ENCODE measurements at places on chromosomes 16 and 17.

- H3K27ac ChIP-seq, result no peak overlapping the region
- no peak overlapping the region for H3K4me3 ChIP-seq
- H3K27me3 ChIP-seq, result peaks cover 56% of the 10 kb centered on the region
- peaks cover 9% of the 10 kb centered on the region for H3K4me1 ChIP-seq
These were observed 172.0 kb upstream of the RPL38 start for GRCh38 chr17:74031316-74032090.

DNA sequence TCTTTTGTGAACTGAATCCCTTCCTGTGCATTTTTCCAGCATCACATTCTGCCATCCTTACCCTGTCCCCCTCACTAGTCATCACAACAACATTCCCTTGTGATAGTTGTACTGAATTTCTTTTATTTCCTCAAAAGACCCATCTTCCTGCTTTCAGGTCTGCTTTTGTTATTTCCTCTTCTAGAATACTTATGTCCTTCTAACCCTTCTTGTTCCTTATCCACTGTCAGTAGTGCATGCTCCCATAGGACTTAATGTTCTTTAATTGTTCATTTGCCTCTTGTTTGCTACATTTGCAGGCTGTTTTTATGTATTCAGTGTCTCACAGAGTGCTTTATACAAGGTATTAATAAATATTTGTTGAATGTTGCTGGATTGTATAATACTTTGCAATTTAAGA, 73.0 kb downstream of the BCAS3 start:
- peaks cover 18% of the 10 kb centered on the region for H3K4me1 ChIP-seq
- H3K27ac ChIP-seq, result no peak overlapping the region
- H3K27me3 ChIP-seq, result no peaks in the 10 kb centered on the region
- DNase-seq, result no peak
- H3K4me3 ChIP-seq, result no peak overlapping the region

DNA sequence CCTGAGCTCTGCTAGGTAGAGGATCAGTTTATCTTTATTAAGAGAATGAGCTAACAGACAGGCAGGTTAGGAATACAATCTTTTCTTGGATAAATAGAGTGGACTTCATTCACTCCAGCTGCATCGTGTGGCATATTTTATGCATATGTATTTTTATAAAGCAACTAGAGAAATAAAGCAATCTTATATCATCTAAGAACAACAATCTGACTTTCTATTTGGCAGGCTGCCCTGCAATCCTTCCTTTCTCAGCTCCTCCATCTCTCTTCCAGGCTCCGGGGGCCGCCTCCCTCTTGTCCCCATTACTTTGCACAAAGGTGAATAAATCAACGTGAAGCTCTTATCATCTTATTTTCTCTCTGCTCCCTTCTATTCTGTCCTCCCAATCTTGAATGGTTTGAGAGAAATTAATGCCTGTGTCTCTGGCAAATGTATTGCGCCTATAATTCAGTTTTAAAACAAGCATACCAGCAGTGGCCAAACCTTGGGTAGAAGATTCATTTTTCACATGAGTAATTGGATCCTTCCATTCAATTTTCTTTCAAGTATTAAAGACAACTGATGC, 64.5 kb downstream of the HS3ST3A1 start:
- H3K4me3 ChIP-seq, result no peak overlapping the region
- peak overlapping the region; percentile 69 for H3K27ac ChIP-seq
- peaks cover 54% of the 10 kb centered on the region for H3K4me1 ChIP-seq
- peaks cover 10% of the 10 kb centered on the region for H3K36me3 ChIP-seq

GRCh38 chr16:71610447-71610846, 15.5 kb upstream of the MARVELD3 start:
- peaks cover 16% of the 10 kb centered on the region for H3K27me3 ChIP-seq
- no peaks in the 10 kb centered on the region for H3K36me3 ChIP-seq
- no peak overlapping the region for H3K27ac ChIP-seq
- no peaks in the 10 kb centered on the region for H3K4me1 ChIP-seq

DNA sequence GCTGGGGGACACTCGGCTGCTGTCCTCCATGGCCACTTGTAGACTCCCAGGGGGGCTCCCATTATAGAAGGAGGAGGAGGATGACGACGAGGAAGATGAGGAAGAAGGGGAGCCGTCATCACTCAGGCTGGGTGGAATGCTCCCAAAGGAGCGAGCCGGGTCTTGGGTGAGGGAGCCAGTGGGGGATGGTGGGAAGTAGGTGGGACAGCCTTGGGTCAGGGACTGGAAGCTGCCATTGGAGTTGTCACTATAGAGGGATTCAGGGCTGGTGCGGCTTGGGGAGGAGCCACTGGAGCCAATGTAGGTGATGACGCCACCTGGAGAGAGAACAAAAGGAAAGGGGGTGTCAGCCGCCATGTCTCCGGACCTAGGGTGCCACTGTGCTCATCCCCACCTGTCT, 3.3 kb downstream of the NR1D1 start:
- no peak overlapping the region for H3K27ac ChIP-seq
- H3K4me1 ChIP-seq, result peaks cover 30% of the 10 kb centered on the region
- no peaks in the 10 kb centered on the region for H3K27me3 ChIP-seq
- DNase-seq, result no peak

DNA sequence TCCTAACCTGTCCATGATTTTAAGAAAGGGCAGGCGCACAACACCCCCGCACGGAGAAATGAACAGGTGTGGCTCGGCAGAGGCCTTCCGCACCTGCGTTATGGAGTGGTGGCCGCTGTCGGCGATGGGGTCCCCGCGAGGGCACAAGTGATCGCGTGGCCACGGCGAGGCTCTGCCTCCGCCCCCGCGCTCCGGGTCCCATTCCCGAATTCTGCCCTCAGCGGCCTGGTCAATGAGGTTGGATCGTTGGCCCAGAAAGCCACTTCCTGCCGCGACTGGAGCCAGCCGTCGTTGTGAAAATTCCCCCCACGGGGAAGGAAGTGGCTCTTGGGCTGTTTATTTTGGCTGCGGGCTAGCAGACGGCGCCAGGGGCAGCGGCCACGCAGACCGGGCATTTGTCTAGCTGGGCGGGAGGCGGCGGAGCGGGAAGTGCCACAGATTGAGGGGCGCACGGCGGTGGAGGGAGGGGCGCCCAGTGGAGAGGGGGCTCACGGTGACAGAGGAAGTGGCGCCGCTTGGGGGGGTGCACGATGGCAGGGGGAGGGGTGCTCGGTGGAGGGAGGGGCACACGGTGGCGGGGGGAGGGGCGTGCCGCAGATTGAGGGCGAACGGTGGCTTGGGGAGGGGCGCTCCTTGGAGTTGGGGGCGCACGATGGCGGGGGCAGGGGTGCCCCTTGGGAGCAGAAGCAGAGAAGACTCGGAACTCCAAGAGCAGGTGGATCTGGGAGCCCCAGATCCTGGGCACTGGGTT, 25.0 kb downstream of the MRC2 start:
- peak overlapping the region; percentile 79 for H3K4me3 ChIP-seq
- no peaks in the 10 kb centered on the region for H3K36me3 ChIP-seq
- no peaks in the 10 kb centered on the region for H3K27me3 ChIP-seq
- DNase-seq, result no peak
- H3K27ac ChIP-seq, result peak overlapping the region; percentile 90

GRCh38 chr16:46689365-46690280, at the start of gene ORC6:
Gene ORC6 (plus strand): TSS chr16:46689659. CDS start chr16:46689706, 47 bp downstream.
- peaks cover 24% of the 10 kb centered on the region for H3K4me1 ChIP-seq
- H3K27me3 ChIP-seq, result no peaks in the 10 kb centered on the region
- H3K27ac ChIP-seq, result no peak within 1 kb of the TSS
- peaks cover 4% of the 10 kb centered on the region for H3K36me3 ChIP-seq
- H3K4me3 ChIP-seq, result no peak within 1 kb of the TSS
- DNase-seq, result peak; percentile 99

GRCh38 chr17:63819131-63819530, 8.1 kb upstream of the PSMC5 start:
- no peak for DNase-seq
- no peaks in the 10 kb centered on the region for H3K27me3 ChIP-seq
- H3K27ac ChIP-seq, result no peak overlapping the region
- H3K4me3 ChIP-seq, result no peak overlapping the region

GRCh38 chr16:86925067-86925791, 346.9 kb downstream of the FOXL1 start:
- peaks cover 3% of the 10 kb centered on the region for H3K36me3 ChIP-seq
- peak overlapping the region; percentile 61 for H3K27ac ChIP-seq
- DNase-seq, result no peak
- peaks cover 57% of the 10 kb centered on the region for H3K4me1 ChIP-seq
- H3K4me3 ChIP-seq, result no peak overlapping the region

DNA sequence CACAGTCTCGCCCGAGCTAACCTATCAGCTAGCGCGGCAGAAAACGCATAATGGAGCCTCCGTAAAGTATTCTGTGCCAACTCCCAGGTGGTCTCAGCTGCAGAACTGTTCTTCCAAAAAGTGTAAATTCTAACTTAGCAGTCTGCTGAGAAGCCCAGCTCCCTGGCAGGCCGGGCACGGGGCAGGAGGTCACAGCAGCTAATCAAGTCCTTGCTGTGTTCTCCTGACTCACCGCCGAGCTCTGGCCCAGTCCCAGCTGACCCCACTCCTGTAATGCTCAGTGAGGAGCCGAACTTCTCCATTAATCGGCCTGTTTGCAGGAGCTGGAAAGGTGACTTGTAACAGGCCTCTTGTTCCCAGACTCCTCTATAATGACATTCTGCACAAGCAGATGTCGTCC, 193.3 kb downstream of the IRX3 start:
- DNase-seq, result no peak
- no peak overlapping the region for H3K27ac ChIP-seq
- H3K27me3 ChIP-seq, result no peaks in the 10 kb centered on the region
- peaks cover 17% of the 10 kb centered on the region for H3K36me3 ChIP-seq
- H3K4me1 ChIP-seq, result peaks cover 9% of the 10 kb centered on the region
- H3K4me3 ChIP-seq, result no peak overlapping the region

DNA sequence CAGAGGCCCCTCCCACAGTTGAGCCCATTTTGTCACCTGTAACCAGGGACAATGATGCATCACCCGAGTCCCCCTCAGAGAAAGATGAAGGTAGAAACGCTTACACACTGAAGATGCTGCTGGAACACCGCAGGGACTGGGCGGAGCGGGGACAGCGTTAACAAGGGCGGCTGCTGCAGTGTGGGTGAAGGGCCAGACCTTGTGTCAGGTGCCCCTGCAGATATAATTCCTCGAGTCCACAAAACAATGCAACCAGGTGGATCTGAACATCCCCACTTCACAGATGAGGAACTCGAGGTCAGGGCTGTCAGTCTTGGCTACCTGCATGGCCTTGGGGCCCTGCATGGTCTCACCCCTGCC, 6.3 kb upstream of the MAPK7 start:
- no peaks in the 10 kb centered on the region for H3K36me3 ChIP-seq
- no peak overlapping the region for H3K27ac ChIP-seq
- DNase-seq, result no peak
- no peak overlapping the region for H3K4me3 ChIP-seq

DNA sequence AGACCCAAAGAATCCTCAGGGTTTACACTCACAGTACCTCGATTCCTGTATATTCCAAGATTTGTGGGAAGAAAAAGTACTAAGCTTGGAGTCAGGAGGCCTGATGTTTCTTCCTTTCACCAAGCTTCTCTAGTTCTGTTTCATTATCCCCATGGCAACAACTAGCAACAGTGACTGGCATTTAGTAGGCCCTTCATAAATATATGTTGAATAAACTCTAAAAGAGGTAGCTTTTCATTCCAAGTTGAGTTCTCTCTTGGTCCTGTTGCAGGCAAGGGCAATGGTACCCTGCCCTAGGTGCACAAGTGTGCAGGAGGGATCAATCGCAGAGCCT, 527 bp upstream of the UBE2Z start:
- H3K4me3 ChIP-seq, result peak overlapping the region; percentile 81
- H3K4me1 ChIP-seq, result peaks cover 33% of the 10 kb centered on the region
- H3K27ac ChIP-seq, result peak overlapping the region; percentile 97
- H3K36me3 ChIP-seq, result peaks cover 6% of the 10 kb centered on the region
- DNase-seq, result no peak

- no peak overlapping the region for H3K4me3 ChIP-seq
- no peaks in the 10 kb centered on the region for H3K27me3 ChIP-seq
- H3K4me1 ChIP-seq, result peaks cover 34% of the 10 kb centered on the region
- H3K27ac ChIP-seq, result peak overlapping the region; percentile 78
- no peak for DNase-seq
These were observed 40.2 kb downstream of the SMG6 start for GRCh38 chr17:2263183-2264066.

- no peak overlapping the region for H3K4me3 ChIP-seq
- peaks cover 10% of the 10 kb centered on the region for H3K4me1 ChIP-seq
- no peaks in the 10 kb centered on the region for H3K36me3 ChIP-seq
These were observed 80.2 kb upstream of the SMURF2 start for GRCh38 chr17:64742326-64742725.

DNA sequence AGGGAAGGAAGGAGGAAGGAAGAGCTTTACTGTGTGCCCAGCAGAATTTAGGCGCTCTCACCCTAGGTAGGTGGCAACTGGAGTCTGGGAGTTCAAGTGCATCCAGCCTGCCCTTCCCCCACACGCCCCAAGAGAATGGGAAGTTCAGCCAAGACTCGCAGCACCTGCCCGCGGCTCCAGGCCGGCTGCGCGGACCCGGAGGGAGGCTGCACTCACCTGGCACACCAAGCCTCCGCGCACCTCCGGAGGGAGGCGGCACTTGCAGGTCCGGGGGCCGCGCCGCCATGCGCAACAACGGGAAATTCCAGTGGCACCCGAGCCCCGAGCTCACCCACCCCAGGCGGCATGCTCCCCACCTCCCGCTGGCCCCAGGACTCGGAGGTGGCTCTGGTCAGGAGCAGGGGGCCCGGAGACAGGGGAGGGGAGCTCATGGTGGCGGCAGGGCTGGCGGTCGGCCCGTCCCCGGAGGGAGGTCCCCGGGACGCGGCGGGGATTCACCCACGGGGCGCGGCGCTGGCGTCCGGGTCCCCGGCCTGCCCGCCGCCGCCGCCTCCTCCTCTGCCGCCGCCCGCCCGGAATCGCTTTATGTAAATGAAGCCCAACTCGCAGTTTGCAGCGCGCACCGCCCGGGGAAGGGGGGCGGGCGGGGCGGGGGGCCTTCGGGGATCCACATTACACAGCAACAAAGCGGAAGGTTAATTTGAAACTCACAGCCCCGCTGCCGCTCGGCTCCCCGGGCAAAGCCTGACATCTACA, at the start of gene ZFHX3:
Gene ZFHX3, minus strand, starts transcription at position 593 of the 756 bp plus-strand sequence. CDS start 87,983 bp downstream, outside the sequence.
- no peaks in the 10 kb centered on the region for H3K27me3 ChIP-seq
- no peaks in the 10 kb centered on the region for H3K36me3 ChIP-seq
- H3K27ac ChIP-seq, result peak within 1 kb of the TSS; percentile 95
- no peak for DNase-seq
- H3K4me1 ChIP-seq, result peaks cover 56% of the 10 kb centered on the region

- peaks cover 7% of the 10 kb centered on the region for H3K4me1 ChIP-seq
- no peaks in the 10 kb centered on the region for H3K27me3 ChIP-seq
- DNase-seq, result no peak
These were observed 8.8 kb downstream of the CDC27 start for GRCh38 chr17:47180337-47180736.

DNA sequence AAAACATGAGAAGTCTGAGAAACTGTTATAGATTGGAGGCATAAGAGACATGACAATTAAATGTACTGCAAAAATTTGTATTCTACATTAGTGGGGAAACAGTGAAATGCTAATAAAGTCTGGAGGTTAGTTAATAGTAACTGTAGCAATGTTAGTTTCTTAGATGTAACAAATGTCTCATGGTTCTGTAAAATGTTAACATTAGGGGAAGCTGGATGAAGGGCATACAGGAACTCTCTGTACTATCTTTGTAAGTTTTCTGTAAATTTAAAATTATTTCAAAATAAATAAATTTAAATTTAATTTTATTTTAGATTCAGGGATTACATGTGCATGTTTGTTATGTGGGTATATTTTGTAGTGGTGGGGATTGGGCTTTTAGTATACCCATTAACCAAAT, 70.0 kb upstream of the IRX6 start:
- no peak overlapping the region for H3K4me3 ChIP-seq
- H3K27ac ChIP-seq, result no peak overlapping the region
- DNase-seq, result no peak
- peaks cover 3% of the 10 kb centered on the region for H3K36me3 ChIP-seq
- H3K4me1 ChIP-seq, result peaks cover 25% of the 10 kb centered on the region

All from mesothelial cell of epicardium (in vitro differentiated cells).